ENCODE measurements at places on chromosomes 16 and 17.

DNA sequence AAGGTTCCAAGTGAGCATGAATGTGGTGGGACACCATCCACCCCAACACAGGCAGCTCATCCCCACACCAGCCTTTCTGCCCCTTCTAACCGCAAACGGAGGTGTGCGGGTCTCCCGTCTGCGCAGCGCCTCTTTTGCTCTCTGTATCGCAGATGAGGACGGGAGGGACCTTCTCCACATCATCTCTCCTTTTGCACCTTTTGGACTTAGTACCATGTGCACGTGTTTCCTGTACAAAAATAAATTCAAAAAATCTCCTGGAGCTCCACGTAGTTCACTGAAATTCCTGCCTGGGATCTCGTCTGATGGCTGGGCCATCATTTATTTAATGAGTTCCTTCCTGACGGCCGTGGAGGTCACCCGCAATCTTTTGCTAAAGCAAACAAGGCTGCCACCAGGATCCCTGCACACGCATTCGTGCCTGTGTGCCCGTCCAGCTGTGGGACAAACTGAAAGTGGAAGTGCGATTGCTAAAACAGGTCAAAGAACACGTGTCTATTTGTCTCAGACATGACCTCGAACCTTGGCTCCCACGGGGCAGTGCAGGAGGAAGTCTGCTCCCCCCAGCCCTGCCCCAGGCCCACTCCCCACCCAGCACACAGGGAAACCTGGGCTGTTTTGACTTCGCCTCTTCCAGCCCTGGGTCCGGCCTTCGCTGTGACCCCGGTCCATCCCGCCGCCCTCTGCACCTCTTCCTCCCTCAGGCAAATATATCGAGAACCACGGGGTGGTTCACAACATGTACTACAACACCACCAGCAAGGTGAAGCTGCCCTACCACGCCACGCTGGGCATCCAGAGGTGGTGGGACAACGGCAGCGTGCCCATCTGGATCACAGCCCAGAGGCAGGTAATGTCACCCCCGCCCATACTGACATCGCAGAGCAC, 2.3 kb downstream of the ENPP7 start:
- H3K4me3 ChIP-seq: peak overlapping the region; percentile 57
- H3K4me1 ChIP-seq: peaks cover 11% of the 10 kb centered on the region
- DNase-seq: no peak
- no peaks in the 10 kb centered on the region for H3K27me3 ChIP-seq
- no peaks in the 10 kb centered on the region for H3K36me3 ChIP-seq
- peak overlapping the region; percentile 49 for H3K27ac ChIP-seq

- DNase-seq: no peak
- peaks cover 20% of the 10 kb centered on the region for H3K4me1 ChIP-seq
- peak overlapping the region; percentile 66 for H3K27ac ChIP-seq
- no peaks in the 10 kb centered on the region for H3K27me3 ChIP-seq
- peaks cover 6% of the 10 kb centered on the region for H3K36me3 ChIP-seq
Measured at GRCh38 chr16:79163691-79164387, 436.7 kb downstream of the MAF start.

DNA sequence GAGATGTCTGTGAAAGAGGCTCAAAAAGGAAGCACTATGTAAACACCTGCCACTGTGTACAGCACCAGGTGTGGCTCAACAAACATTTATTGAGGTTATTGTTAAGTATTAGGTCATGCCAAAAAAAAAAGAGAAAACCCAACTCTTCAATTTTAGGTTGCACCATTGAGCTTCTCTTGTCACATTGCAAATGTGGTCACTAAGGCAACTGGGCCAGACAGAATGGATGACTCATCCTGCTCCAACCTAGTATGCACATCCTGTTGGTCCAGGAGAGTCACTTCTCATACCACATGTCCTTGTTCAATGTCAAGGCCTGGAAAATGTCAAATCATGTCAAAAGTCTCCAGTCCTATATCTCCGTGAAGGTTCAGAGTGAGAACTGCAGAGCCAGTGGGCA, 25.0 kb downstream of the HOXB1 start:
- peak overlapping the region; percentile 82 for H3K27ac ChIP-seq
- H3K27me3 ChIP-seq: peaks cover 23% of the 10 kb centered on the region
- peak overlapping the region; percentile 22 for H3K4me3 ChIP-seq
- DNase-seq: peak; percentile 69
- peaks cover 33% of the 10 kb centered on the region for H3K4me1 ChIP-seq

DNA sequence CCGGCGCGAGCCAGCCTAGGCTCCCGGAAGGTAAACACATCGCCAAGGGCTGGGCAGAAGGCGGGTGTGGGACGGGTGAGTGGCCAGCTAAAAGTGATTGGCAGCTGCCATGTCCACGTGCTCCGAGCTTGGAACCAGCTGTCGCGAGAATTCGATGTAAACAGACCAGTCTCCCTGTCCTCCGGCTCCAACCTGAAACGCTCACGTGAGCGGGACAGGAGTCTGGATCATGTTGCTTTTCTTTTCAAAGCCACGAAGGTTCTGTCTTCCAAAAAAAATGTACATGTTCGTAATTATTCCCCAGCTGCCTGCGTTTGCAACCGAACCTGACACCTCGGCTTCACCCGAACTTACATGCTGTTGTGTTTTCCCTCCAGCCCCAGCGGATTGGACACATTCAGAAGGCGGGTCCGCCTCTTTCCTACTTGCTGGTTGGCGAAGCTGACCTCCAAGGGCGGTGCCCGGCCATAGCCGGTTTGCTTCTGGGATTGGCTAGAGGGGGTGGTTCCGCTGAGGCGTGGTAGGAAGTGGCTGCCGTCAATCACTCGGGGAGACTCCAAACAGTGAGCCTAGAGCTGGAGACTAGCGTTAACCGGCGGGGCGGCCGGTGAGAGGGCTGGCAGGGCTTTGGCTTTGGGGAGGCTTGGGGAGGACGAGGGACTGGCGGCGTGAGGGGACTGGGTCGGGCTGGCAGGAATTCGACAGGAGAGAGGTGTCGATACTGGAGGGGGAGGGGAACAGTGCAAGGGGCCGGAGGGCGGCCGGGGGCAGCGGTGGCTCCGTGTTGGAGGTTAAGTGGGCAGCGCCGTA, at the start of gene BCAS3:
Gene BCAS3, plus strand, starts transcription at position 544 of the 810 bp plus-strand sequence.
- no peaks in the 10 kb centered on the region for H3K36me3 ChIP-seq
- no peaks in the 10 kb centered on the region for H3K27me3 ChIP-seq
- DNase-seq: peak; percentile 97
- H3K4me1 ChIP-seq: peaks cover 18% of the 10 kb centered on the region
- peak within 1 kb of the TSS; percentile 89 for H3K27ac ChIP-seq

DNA sequence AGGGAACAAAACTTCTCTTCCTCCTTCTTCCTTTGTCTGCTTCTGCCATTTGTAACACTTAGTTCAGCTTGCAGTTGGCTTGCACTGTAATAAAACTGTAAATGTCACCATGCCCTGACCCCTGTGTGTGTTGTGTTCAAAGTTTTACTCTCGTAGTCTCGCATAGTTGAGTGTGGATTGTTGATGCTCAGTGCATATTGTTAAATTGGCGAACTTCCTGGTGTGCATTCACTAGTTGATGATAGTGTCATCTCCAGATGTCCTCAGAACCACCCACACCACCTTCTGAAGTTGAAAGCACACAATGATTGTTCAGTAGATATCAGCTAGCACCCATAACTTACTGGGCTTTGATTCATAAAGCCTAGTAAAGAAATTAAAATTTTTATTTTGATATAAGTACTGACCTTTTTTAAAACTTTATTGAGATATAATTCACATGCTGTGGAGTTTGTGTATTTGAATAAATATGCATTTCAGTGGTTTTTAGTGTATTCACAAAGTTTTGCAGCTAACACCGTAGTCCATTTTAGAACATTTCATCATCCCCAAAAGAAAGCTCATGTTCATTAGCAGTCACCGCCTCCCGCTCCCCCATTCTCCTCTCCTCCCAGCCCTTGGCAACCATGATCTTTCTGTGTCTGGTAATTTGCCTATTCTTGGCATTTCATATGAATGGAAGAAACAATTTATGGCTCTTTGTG, 25.0 kb downstream of the USP10 start:
- peaks cover 45% of the 10 kb centered on the region for H3K4me1 ChIP-seq
- no peaks in the 10 kb centered on the region for H3K27me3 ChIP-seq

DNA sequence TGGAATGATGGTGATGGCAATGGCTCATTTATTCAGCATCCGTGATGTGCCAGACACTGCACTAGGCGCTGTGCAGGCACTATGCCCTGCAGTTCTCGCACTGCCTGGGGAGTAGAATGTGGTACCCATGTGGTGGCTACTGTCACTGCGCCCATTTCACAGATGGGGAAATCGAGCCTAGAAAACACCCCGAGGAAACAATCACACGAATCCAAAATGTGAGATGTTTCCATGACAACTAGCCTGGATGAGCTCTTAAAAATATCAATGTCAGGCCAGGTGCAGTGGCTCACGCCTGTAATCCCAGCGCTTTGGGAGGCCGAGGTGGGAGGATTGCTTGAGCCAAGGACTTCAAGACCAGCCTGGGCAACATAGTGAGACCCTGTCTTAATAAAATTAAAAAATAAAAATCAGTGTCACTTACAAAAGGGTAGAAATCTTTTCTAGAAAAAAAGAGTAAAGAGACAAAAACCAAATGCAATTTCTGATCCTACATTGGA, 57.9 kb upstream of the TNRC6A start:
- no peak for DNase-seq
- H3K27ac ChIP-seq: no peak overlapping the region
- H3K27me3 ChIP-seq: no peaks in the 10 kb centered on the region
- peaks cover 7% of the 10 kb centered on the region for H3K4me1 ChIP-seq

DNA sequence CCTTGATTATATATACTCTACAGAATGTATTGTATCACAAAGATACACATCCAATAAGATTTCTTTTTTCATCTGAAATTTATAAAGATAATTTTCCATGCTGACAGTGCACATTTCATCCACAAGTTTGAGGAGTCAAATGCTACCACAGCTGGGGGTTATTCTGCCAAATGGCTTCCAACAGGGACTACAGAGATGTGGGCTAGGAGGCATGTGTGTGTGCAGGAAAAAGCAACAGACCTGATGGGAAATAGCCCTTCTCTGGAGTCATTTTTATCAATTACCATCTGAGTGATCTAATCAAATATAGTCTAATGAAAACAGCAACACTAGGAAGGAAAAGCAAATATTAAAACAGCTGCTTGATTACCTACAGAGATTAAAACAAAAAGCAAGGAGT, 290.5 kb downstream of the CEP112 start:
- no peaks in the 10 kb centered on the region for H3K4me1 ChIP-seq
- no peak for DNase-seq
- no peak overlapping the region for H3K4me3 ChIP-seq
- H3K27me3 ChIP-seq: no peaks in the 10 kb centered on the region
- H3K36me3 ChIP-seq: no peaks in the 10 kb centered on the region
- H3K27ac ChIP-seq: no peak overlapping the region

GRCh38 chr16:24609740-24610415, 70.5 kb downstream of the RBBP6 start:
- DNase-seq: no peak
- H3K36me3 ChIP-seq: no peaks in the 10 kb centered on the region
- no peak overlapping the region for H3K27ac ChIP-seq
- no peak overlapping the region for H3K4me3 ChIP-seq
- H3K4me1 ChIP-seq: peaks cover 6% of the 10 kb centered on the region
- H3K27me3 ChIP-seq: peaks cover 46% of the 10 kb centered on the region

DNA sequence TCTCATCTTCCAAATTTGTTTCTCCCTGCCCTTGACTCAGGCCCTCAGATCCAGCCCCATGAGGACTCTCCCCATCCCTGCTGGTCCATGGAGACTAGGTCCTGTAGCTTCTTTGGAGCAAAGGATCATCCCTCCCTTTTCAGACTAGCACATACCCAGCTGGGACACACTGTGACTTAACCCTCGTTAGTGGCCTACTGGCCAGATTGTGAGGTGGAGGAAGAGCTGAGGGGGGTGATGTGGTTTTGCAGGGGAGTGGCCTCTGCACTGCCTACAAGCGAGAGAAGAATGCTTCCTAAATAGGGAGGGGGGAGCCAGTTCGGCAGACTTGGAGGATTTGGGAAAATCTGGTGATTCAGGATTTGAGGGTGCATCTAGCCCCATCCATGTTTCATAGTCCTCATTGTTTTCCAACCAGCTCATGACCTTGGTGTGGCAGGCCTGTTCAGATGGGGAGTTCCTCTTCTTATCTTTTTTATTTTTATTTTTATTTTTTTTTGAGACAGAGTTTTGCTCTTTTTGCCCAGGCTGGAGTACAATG, 47.8 kb upstream of the SLC47A1 start:
- no peak for DNase-seq
- no peak overlapping the region for H3K27ac ChIP-seq
- H3K36me3 ChIP-seq: no peaks in the 10 kb centered on the region
- no peak overlapping the region for H3K4me3 ChIP-seq

- no peaks in the 10 kb centered on the region for H3K36me3 ChIP-seq
- H3K27ac ChIP-seq: no peak overlapping the region
- no peak overlapping the region for H3K4me3 ChIP-seq
- peaks cover 7% of the 10 kb centered on the region for H3K27me3 ChIP-seq
Measured at GRCh38 chr17:49241692-49242397, 11.3 kb upstream of the PHOSPHO1 start.

GRCh38 chr17:30274887-30275286, 16.9 kb downstream of the BLMH start:
- no peak overlapping the region for H3K4me3 ChIP-seq
- peaks cover 48% of the 10 kb centered on the region for H3K36me3 ChIP-seq
- no peak for DNase-seq
- no peaks in the 10 kb centered on the region for H3K27me3 ChIP-seq
- H3K4me1 ChIP-seq: peaks cover 3% of the 10 kb centered on the region

DNA sequence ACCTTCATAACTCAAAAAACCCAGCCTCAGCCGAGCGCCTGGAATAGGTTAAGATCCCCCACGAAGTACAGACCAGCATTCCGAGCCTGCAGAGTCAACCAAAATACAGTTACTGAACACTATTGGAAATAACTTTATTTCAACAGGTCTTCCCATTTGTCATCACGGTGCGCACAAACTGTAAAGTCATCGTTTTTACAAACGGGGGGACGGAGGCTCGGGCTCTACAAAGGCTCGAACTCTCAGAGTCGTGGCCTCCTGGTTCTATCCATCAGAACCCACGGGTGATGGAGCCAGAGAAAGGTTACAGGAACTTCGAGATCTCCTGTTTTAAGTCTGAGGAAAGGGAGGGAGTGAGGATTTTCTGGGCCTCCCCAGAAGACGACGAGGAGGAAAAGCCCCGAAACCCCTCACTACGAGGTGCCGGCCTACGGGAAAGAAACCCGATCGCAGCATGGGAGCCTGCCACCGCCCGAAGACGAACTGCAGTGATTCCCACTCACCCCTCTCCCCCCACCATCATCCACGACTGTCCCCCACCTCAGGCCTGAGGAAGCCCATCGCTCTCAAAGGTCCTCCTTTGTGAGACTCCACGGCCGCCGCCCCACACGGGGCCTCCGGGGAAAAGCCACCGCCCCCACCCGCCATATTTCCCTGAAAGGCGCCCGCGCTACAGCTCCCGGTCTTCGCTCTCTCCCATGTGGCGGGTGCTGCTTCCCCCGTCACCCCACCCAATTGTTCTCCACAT, 917 bp downstream of the YWHAE start:
- peak overlapping the region; percentile 98 for H3K4me3 ChIP-seq
- peak overlapping the region; percentile 97 for H3K27ac ChIP-seq
- peaks cover 26% of the 10 kb centered on the region for H3K4me1 ChIP-seq
- peaks cover 6% of the 10 kb centered on the region for H3K27me3 ChIP-seq
- H3K36me3 ChIP-seq: peaks cover 27% of the 10 kb centered on the region

Measured in T-helper 2 cell treated with Interferon-gamma antibody and Interleukin-4, amounts not matched to agents 5 μg/mL and 100 μg/mL, for 36 hours (primary cell).